ENCODE measurements at places on chromosomes 4 and X.

DNA sequence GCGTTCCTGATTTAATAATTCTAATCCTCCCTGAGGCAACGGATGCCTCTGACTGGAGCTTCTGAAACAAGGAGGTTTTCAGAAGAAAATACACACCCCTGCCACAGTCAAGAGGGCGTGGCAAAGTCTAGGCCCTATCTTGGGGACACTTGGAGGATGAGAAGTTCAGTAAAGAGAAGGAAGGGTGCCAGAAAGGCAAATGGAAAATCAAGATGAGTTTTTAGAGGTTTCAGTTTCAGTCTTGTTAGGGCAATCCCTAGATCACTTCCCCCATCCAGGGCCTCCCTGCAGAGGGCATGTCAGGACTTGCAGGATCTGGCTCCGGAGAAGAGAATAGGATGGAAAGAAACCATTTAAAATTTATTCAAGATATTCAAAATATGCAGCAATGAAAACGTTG, 28.5 kb upstream of the FGF2 start:
- peak; percentile 70 for DNase-seq

- DNase-seq: no peak
These were observed 102.8 kb upstream of the MXRA5 start for GRCh38 chrX:3449287-3449686.

- no peak for DNase-seq
These were observed 12.7 kb upstream of the SMIM43 start for GRCh38 chr4:121777625-121778024.

DNA sequence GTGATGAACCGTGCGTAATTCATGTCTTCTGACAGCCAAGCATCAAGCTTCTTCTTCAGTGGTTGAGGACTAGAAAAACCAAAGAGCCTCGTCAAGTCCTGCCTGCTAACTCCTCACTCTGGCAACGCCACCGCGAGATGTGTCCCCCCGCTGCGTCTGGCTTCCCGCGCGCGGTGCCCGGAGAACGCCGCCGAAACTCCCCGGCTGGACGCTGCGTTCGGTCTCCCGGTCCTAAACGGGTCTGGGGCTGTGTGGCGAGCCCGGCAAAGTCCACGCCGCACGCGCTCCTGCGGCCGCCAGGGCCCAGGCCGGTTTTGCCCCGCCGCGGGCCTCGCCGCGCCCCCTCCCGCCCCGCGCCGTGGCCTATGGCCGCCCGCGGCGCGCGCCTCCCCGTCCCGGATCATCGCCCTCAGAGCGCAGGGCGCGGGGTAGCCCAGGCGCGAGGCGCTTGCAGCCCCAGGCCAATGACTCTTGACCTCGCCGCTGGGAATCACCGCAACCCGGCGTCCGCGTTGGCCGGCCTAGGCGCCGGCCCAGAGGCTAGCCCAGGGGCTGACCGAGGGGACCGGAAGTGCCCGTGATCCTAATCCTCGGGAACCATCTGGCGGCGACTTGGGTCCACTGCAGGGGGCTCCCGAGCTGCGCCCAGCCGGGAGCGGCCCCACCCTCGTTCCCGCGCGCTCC, at the start of gene AADAT:
Gene AADAT, minus strand, starts transcription at position 289 of the 684 bp plus-strand sequence. Its CDS starts 266 bp downstream, at position 23.
- peak; percentile 93 for DNase-seq

- peak; percentile 31 for DNase-seq
These were observed 1240.7 kb downstream of the C4orf33 start for GRCh38 chr4:130336585-130337217.

DNA sequence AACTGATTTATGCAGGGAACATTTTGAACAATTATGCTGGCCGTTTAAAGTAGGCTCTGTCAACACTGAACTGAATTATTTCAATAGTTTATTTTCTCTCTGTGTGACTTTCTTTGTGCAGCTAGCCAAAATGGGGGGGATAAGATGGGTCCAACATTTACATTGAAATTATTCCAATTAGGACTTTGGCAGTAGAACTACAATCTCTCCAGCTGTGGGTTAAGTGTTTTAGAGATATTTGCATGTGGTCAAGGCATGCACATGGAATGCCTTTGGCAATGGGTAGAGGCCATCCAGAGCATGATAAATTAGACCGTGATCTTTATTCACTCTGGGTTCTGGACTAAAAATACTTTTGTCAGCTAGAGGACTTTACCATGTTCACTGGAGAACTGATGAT, 107.9 kb upstream of the ELOVL6 start:
- no peak for DNase-seq

- DNase-seq: peak; percentile 61
These were observed 666.2 kb downstream of the DMD start for GRCh38 chrX:32545101-32545500.

- peak; percentile 2 for DNase-seq
These were observed 456.4 kb downstream of the DACH2 start for GRCh38 chrX:86604607-86605006.

DNA sequence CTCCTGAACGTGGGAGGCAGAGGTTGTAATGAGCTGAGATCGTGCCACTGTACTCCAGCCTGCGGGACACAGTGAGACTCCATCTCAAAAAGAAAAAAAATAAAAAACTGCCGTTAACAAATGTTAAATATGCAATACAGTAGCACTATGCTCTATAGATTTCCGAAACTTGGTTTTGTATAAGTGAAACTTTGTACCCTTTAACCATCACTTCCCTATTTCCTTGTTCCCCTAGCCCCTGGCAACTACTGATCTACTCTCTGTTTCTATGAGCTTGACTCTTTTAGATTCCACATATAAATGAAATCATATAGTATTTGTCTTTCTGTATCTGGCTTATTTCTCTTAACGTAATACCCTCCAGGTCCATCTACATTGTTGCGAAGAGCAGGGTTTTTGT, 74.1 kb downstream of the TAB3 start:
- no peak for DNase-seq

GRCh38 chr4:138938366-138938690, 77.3 kb upstream of the NOCT start:
- peak; percentile 68 for DNase-seq

All from mesendoderm (in vitro differentiated cells).